ENCODE measurements at places on chromosomes 16 and 17.

DNA sequence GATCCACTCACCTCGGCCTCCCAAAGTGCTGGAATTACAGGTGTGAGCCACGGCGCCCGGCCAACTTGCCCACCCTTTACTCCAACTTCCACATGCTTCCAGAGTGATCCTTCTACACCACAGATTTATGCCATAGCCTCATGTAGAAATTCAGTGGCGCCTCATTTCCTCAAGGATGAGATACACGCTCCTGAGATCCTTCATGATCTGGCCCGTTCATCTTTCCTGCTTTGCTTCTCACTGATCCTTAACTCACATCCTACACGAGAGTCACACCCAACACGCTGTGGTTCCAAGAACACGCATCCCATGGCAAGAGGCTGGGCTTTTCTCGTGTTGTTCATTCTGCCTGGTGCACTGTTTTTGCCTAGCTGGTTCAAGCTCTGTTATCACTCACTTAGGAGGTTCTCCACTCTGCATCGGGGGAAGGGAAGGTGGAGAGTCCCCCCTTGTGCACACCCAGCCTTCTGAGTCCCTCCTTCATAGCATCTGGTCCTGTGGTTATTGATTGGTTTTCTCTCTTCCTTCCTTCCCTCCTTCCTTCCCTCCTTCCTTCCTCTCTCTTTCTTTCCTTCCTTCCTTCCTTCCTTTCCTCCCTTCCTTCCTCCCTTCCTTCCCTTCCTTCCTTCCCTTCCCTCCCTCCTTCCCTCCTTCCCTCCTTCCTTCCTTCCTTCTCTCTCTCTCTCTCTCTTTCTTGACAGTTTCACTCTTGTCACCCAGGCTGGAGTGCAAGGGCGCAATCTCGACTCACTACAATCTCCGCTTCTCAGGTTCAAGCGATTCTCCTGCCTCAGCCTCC is 32.7 kb upstream of the GCSH start:
- no peak for DNase-seq

DNA sequence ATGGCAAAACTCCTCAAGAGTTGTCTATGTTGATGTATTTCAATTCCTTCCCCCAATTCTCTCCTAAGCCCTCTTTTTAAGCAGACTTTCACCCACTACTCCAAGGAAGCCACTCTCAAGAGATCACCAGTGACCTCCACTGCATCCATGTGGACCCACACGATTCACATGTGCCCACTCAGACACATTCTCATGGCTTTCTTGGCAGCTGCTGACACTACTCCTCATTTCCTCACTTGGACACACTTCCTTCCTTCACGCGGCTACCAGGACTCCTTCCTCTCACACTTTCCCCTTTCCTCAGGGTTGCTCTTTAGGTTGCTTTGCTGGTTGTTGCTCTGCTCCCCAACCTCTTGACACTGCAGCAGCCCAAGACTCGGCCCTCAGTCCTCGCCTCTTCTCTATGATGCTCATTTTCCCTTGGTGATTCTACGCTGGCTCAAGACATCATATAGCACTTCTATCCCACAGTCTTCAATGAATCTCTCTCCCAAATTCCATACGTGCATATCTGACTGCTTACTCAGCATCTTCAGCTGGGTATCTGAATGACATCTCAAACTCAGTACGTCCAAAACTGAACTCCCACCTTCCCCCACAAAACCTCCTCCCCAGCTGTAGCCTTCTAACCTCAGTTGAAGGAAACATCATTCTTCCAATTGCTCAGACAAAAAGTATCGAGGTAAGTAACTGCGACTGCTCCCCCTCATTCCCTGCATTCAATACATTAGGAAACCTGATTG is 28.2 kb downstream of the HELZ start:
- DNase-seq: no peak

DNA sequence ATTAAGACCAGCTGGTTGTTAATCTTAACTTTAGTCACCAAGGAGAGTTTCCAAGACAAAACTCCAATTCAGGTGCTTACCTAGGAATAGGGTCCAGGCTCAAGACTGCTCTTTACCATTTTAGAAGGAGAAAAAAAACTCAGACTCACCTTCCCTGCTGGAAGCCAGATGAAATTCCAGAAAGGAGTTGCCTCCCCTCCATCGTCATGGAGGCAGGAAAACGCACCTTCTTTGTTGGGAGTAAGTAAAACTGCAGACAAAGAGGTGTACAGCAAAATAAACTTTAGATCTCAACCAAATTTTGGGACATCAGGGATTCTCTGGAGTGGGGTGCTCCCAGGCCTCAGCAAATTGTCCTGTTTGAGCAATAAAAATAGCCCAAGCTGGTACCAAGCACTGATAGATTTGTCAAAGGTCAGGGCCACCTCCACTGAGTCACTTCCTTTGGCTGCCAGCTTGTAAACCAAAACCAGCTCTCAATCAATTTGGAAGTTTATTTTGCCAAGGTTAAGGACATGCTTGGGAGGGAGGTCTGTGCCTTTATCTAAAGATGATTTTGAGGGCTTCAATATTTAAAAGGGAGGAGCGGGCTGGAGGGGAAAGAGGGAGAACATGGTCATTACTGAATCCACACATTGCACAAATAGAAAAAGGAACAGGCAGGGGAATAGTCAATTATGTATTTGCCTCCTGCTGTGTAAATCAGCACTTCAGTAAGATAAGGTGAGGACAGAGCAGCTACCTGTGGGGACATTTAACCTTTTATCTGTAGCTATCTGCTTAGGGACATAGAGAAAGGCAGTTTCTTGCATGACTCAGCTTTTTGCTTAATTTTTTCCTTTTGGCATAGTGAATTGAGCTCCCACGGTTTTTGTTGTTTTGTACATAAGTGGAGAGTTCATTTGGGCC is 1.5 kb upstream of the ALDH3A2 start:
- DNase-seq: no peak

DNA sequence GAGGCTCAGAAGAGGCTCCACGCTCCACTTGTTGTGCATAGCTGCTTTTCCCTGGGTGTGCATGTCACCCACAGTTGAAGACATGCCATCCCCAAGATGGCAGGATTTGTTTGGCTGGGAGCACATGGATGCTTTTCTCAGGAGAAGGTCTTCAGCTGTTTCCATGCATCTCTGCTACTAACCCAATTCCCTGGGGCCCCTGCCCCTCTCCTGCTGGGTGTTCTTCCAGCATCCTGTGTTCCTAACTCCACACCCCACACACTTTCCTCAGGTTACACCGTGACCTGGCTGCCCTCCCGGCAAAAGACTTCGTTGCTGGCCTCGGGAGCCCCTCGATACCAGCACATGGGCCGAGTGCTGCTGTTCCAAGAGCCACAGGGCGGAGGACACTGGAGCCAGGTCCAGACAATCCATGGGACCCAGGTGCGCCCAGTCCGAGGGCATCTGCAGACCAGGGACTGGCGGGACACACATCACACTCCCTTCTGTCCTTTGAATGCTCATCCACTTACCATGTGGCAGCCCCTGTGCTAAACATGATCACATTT is 21.5 kb downstream of the ITGAL start:
- no peak for DNase-seq

GRCh38 chr16:30185683-30186421 is 2.5 kb downstream of the CORO1A start:
- DNase-seq: no peak

GRCh38 chr16:64880994-64881393 is 240.9 kb downstream of the CDH11 start:
- DNase-seq: no peak
